Type B pancreatic cell (in vitro differentiated cells): ENCODE measurements at places on chromosomes 1 and 21. TPM values are rescaled to one million over a fixed set of nuclear protein-coding genes. Genes with fewer than 3 reads are reported as not detected.

BEST4 gene
- total RNA-seq: 0.48 and 0.99 TPM in 2 replicates

CELA3A gene
- 0.40 TPM in 1 of 2 replicates, not detected in the other for total RNA-seq

DNA sequence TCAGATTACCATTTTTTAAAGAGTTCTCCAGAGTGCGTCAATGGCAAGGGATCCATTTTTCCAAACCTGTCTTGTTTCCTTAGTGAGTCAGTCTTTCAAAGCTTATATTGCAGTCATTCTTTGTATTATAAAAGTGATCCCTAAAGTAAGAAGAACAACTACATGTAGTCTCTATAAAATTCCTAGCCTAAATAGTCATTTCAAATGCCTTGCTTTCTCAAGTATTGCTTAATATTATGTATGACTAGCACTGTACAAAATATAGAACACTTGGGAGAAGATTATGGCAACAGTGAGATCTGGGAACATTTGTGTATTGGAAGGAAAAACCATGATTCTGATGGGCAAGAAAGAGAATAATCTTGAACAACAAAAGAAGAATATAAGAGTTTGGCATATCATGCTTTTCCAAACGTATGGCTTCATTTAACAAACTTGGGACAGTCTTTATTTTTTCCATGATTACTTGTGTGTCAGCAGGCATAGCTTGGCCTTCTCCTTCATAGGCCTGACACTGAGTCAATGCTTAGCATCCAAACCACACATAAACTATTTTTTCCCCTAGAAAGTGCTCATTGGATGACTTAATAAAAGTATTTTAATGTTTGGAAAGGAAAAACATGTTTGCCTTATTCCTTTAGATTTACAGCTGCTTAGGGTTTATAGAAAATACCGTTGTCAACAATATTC is 547.4 kb downstream of the LTN1 start:
- no peak for DNase-seq
- H3K4me3 ChIP-seq: no peak overlapping the region
- no peaks in the 10 kb centered on the region for H3K4me1 ChIP-seq
- no peak overlapping the region for H3K27ac ChIP-seq
- no peaks in the 10 kb centered on the region for H3K27me3 ChIP-seq

GJB3 gene
- 6.5 and 19.5 TPM in 2 replicates for total RNA-seq

DNA sequence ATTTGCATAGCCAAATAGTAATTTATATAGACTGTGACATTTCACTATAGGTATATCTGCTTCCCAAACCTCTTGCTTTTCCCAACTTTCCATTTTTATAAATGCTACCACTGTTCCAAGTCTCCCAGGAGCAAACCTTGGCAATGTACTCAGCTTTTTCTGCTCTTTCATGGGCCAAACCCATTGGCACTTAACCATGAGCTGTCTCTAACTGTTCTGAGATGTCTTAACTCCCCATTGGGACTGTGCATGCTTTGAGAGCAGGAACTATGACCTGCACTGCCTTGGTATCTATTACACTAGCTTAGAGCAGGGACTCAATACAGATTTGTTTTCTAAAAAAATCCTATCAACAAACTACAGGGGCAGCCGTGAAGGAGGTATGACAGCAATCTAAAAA is 22.5 kb upstream of the KHDRBS1 start:
- no peaks in the 10 kb centered on the region for H3K36me3 ChIP-seq
- no peaks in the 10 kb centered on the region for H3K27me3 ChIP-seq
- peaks cover 13% of the 10 kb centered on the region for H3K4me1 ChIP-seq
- no peak overlapping the region for H3K27ac ChIP-seq

GPBP1L1 gene
- total RNA-seq: 90.0 and 99.9 TPM in 2 replicates

ATF3 gene
- 23.9 and 117 TPM in 2 replicates for total RNA-seq

- H3K4me1 ChIP-seq: no peaks in the 10 kb centered on the region
- no peaks in the 10 kb centered on the region for H3K36me3 ChIP-seq
These were observed 52.8 kb downstream of the DUSP10 start for GRCh38 chr1:221689138-221689537.

DNA sequence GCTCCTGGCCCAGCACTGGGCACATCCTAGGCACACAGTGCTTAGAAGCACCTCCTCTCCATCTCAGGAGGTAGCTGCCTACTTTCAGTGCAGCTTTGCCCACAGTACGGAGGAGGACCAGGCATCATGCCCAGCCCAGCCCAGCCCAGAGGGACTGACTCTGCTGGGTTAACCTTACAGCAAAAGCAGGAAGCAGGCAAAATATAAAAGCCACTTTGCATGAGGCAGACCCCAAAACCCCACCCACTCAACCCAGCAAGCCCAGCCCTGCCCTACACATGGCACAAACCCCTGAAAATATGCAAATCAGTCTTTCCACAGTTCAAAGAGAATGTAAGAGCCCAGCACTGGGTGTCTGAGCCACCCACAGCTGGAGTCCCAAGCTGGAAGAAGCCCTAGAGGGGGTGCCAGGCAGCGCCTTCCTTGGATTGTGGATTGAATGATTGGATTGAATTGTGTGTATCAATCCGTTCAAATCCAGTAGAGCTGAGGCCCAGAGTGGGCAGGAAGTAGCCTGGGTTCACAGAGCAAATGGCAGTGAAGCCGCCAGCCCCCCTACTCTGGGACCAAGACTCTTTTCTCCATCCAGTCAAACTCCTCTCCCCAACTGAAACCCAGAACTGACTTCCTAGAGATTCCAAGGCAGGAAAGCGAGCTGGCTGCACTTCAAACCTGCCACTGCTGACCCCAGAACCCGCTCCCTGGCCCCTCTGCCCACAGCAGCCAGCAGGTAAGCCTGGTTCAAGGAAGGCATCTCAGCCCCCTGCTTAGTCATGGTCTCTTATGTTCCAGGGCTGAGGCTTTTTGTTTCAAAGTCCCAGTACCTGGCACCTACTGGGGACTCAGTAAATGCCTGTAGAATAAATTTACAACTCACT is 117.7 kb downstream of the LACTBL1 start:
- no peak for DNase-seq
- no peaks in the 10 kb centered on the region for H3K27me3 ChIP-seq
- H3K4me3 ChIP-seq: no peak overlapping the region
- H3K4me1 ChIP-seq: peaks cover 18% of the 10 kb centered on the region
- H3K36me3 ChIP-seq: peaks cover 6% of the 10 kb centered on the region
